ENCODE measurements at places on chromosomes 6 and 20.

- H3K4me3 ChIP-seq: no peak overlapping the region
- DNase-seq: no peak
- H3K27me3 ChIP-seq: no peaks in the 10 kb centered on the region
- peaks cover 23% of the 10 kb centered on the region for H3K4me1 ChIP-seq
- no peak overlapping the region for H3K27ac ChIP-seq
These were observed 3.6 kb upstream of the RALY start for GRCh38 chr20:33990075-33990474.

GRCh38 chr6:159719287-159719686 is 8.0 kb upstream of the WTAP start:
- H3K36me3 ChIP-seq: no peaks in the 10 kb centered on the region
- no peaks in the 10 kb centered on the region for H3K4me1 ChIP-seq
- H3K27ac ChIP-seq: no peak overlapping the region
- H3K27me3 ChIP-seq: no peaks in the 10 kb centered on the region
- no peak for DNase-seq

GRCh38 chr6:125509477-125509876 is 207.7 kb upstream of the HDDC2 start:
- H3K36me3 ChIP-seq: no peaks in the 10 kb centered on the region
- no peak for DNase-seq
- no peak overlapping the region for H3K4me3 ChIP-seq
- H3K27ac ChIP-seq: no peak overlapping the region
- no peaks in the 10 kb centered on the region for H3K27me3 ChIP-seq

- no peaks in the 10 kb centered on the region for H3K27me3 ChIP-seq
- H3K36me3 ChIP-seq: no peaks in the 10 kb centered on the region
These were observed 49.2 kb downstream of the RNF144B start for GRCh38 chr6:18436341-18436740.

GRCh38 chr20:63547725-63548480 is at the start of gene SRMS:
Gene SRMS (minus strand): TSS chr20:63547749. CDS start chr20:63547463, 286 bp downstream.
- no peak within 1 kb of the TSS for H3K27ac ChIP-seq
- peaks cover 11% of the 10 kb centered on the region for H3K4me1 ChIP-seq
- H3K4me3 ChIP-seq: no peak within 1 kb of the TSS
- DNase-seq: no peak
- H3K36me3 ChIP-seq: no peaks in the 10 kb centered on the region

- H3K4me1 ChIP-seq: no peaks in the 10 kb centered on the region
- no peaks in the 10 kb centered on the region for H3K27me3 ChIP-seq
- no peaks in the 10 kb centered on the region for H3K36me3 ChIP-seq
These were observed 271.4 kb upstream of the MAN1A1 start for GRCh38 chr6:119620846-119621555.

DNA sequence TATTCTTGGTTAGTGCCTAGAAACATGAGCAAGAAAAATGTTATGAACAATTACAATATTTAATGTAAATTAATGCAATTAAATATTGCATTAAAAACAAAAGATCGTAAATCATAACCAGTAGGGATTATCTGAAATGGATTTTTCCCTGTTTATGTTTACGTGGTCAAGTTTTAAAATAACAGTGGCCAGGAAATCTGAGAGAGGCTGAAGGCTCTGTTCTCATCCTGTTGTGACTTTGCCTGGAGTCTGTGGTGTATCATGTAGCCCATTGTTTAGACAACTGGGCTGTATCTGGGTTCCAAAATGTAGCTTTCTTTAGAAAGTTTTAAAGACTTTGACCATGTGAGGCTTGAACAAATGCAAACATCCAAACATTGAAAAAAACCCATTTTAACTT is 2.4 kb downstream of the MYO6 start:
- no peaks in the 10 kb centered on the region for H3K4me1 ChIP-seq
- H3K27me3 ChIP-seq: peaks cover 4% of the 10 kb centered on the region
- DNase-seq: no peak
- H3K27ac ChIP-seq: no peak overlapping the region
- H3K36me3 ChIP-seq: no peaks in the 10 kb centered on the region
- no peak overlapping the region for H3K4me3 ChIP-seq

- H3K27ac ChIP-seq: no peak overlapping the region
- DNase-seq: no peak
- H3K27me3 ChIP-seq: no peaks in the 10 kb centered on the region
- H3K4me1 ChIP-seq: no peaks in the 10 kb centered on the region
- H3K36me3 ChIP-seq: no peaks in the 10 kb centered on the region
These were observed 8.4 kb upstream of the GABRR2 start for GRCh38 chr6:89323511-89323971.

All from CD8-positive, alpha-beta memory T cell (primary cell).